Progenitor cell of endocrine pancreas (in vitro differentiated cells): ENCODE measurements at places on chromosomes 4 and X. TPM values are rescaled to one million over a fixed set of nuclear protein-coding genes. Genes with fewer than 3 reads are reported as not detected.

DNA sequence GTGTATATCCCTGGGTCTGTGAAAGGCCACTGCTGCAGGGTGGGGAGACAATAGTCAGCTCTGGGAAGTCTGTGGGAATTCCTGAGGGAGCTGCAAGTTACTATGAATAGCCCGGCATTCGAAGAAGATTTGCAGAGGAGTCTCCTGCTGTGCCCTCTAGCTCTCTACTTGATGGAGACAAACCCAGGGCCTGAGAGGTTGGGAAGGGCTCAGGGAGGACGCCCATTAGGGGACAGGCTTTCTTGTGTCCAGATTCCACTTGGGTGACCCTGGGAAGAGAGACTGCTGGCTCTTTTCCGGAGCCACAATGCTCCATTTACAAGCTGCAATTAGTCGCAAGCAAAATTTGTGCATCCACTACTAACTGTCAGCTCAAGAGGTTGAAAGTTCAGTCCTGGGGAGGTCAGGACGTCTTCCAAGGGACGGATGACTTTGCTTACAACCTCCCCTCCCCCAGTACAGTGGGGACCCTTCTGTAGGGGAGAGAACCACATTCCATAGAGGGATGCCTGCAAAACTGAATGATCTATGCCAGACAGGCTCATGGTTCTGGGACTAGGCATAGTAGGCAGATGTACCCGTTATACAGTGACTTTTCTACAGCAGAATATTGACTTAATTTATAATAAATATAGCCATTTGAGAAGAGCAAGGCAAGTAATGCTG lies 48.2 kb upstream of the PHOX2B start:
- peaks cover 1% of the 10 kb centered on the region for H3K4me1 ChIP-seq
- peaks cover 62% of the 10 kb centered on the region for H3K27me3 ChIP-seq
- H3K27ac ChIP-seq: no peak overlapping the region
- H3K36me3 ChIP-seq: no peaks in the 10 kb centered on the region
- H3K4me3 ChIP-seq: no peak overlapping the region

FMR1 gene
- total RNA-seq: 68.3 and 70.8 TPM in 2 replicates

NUDT10 gene
- 3.4 and 3.6 TPM in 2 replicates for total RNA-seq

SUPT20HL2 gene
- not detected in 2 replicates for total RNA-seq

DNA sequence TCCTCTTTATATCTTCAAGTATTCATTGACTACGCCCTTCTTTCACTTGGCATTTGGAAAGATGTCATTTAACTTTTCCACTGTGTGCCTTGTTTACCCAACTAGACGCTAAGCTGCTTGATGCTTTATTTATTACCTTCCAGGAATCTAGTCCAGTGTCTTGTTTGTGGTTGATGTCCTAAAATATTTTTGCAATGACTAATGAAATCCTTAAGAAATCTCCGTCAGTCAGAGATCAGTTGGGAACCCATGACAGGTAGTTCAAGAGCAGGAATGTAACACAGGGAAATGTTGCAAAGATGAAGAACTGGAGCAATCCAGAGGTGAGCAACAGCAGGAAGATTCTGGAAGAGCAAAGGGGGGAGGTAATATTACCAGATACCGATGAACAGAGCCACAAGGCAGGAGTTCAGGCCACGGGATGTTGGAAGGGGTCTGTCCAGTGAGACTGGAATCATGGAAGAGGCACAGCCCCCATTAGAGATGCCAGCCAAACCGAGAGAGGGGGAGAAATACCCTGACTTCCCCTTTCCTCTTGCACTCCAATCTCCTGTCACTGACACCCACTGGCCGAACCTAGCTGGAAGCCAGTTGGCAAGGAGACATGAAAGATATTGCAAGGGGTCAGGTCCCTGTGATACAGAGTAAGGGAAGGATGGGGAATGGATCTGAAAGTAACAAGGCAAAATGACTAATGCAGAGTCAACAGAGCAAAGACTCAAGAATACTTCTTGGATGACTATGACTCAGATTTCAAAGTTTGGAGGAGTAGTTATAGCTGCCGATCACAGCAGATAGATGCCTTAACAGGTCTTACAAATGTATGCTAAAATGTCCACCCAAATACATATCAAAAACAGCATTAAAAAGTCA lies 62.7 kb upstream of the PHKA2 start:
- no peak overlapping the region for H3K27ac ChIP-seq
- no peaks in the 10 kb centered on the region for H3K27me3 ChIP-seq
- H3K4me1 ChIP-seq: no peaks in the 10 kb centered on the region
- no peak overlapping the region for H3K4me3 ChIP-seq
- DNase-seq: no peak
- H3K36me3 ChIP-seq: no peaks in the 10 kb centered on the region

TCEAL2 gene
- 5.9 and 7.2 TPM in 2 replicates for total RNA-seq

PAGE2 gene
- total RNA-seq: not detected in 2 replicates

CXCL13 gene
- total RNA-seq: not detected in 2 replicates

DNA sequence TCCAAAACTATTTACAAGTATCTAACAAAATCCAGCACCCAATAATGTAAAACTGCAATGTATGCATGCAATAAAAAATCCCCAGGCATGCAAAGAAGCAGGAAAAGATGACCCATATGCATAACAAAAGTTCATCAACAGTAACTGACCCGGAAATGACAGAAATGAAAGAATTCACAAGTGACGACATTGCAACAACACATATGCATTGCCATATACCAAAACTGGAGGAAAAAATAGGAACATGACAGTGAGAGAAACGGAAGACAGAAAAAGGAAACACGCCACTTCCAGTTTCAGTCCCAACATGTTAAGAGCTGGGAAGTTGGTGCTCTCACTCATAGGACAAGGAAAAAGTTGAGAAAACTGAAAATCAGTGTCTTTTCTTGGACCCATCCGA lies 154.6 kb downstream of the EVC2 start:
- H3K27me3 ChIP-seq: no peaks in the 10 kb centered on the region
- no peak overlapping the region for H3K4me3 ChIP-seq
- H3K27ac ChIP-seq: no peak overlapping the region
- no peak for DNase-seq
- no peaks in the 10 kb centered on the region for H3K4me1 ChIP-seq

DNA sequence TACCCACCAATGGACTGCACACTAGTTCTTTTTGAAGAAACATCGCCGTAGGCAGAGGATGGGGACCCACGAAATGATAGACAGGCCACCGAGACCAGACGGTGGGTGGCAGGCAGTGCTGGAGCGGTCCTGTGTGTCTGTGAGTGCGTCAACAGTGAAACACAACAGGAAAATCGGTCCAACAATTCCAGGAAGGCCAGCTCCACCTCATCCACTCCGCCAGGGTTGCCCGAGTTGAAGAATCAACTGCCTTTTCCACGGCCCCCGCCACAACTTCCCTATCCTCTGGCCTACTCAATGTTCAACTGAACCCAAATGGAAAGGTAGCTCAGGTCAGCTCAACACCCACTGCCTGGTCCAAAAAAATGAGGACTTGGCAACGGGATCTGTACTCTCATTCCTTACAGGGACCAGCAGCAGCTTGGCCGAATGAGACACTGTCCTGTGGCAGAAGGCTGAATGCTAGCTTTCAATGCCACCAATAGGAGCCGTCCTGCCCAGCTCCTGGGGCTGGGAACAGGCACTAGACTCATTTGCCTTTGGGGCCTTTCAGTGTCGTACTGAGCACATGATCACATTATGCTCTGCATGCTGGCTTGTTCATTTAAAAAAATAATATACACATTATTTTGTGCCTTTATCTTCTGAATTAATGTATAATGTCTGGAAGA lies 43.5 kb downstream of the MID1 start:
- no peak overlapping the region for H3K27ac ChIP-seq
- no peaks in the 10 kb centered on the region for H3K27me3 ChIP-seq
- no peak overlapping the region for H3K4me3 ChIP-seq
- H3K36me3 ChIP-seq: peaks cover 1% of the 10 kb centered on the region

ERCC6L gene
- 4.8 and 5.6 TPM in 2 replicates for total RNA-seq

DNA sequence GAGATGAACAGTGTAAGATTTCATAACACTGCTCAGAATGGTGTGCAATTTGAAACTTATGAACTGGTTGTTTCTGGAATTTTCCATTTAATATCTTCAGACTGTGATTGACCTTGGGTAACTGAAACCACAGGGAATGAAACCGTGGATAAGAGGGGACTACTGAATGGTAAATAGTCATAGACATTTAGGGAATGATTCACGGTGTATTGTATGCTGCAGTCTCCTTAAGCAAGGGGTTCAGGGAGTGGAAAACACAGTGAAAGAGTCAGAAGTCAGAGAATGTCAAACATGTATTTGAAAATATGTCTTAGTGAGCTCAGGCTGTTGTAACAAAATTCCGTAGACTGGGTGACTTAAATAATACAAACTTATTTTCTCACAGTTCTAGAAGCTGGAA lies 398.2 kb upstream of the DIPK2B start:
- H3K4me3 ChIP-seq: no peak overlapping the region
- H3K27me3 ChIP-seq: no peaks in the 10 kb centered on the region
- H3K36me3 ChIP-seq: no peaks in the 10 kb centered on the region
- no peak for DNase-seq
- H3K27ac ChIP-seq: no peak overlapping the region

S100P gene
- 1.3 and 3.5 TPM in 2 replicates for total RNA-seq

- no peaks in the 10 kb centered on the region for H3K4me1 ChIP-seq
- no peak overlapping the region for H3K4me3 ChIP-seq
- no peak for DNase-seq
- H3K27me3 ChIP-seq: no peaks in the 10 kb centered on the region
These were observed 122.6 kb downstream of the SORBS2 start for GRCh38 chr4:185689407-185689806.

DMD gene
- 23.2 and 23.9 TPM in 2 replicates for total RNA-seq

DNA sequence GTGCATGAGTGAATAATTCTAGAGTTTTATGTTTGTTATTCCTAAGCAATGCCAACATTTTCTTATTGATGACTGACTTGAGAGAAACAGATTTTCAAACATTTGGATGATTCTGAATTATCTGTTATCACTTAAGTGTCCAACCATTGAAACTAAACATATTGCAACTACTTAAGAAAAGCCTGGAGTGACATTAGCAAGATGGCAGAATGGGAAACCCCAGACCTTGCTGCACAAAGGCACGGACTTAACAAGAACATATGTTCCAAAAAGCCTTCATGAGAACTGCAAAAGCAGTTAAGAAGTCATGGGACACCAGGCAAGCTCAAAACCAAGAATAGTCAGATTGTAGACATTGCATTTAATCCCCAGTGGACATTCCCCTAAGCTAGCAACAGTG lies 215.1 kb downstream of the DCHS2 start:
- H3K27me3 ChIP-seq: no peaks in the 10 kb centered on the region
- H3K4me1 ChIP-seq: peaks cover 2% of the 10 kb centered on the region
- H3K4me3 ChIP-seq: no peak overlapping the region

SNX12 gene
- total RNA-seq: 68.9 and 77.0 TPM in 2 replicates
